Articular chondrocyte of knee joint (primary cell): ENCODE measurements at places on chromosomes 16 and 17. TPM values are rescaled to one million over a fixed set of nuclear protein-coding genes. Genes with fewer than 3 reads are reported as not detected.

The PPL gene
- total RNA-seq = 9.7 and 13.7 TPM in 2 replicates

The HCRT gene
- total RNA-seq = not detected in 2 replicates

The SYCE1L gene
- not detected in 2 replicates for total RNA-seq

The CDIPT gene
- 81.8 and 83.9 TPM in 2 replicates for total RNA-seq

The TNFRSF17 gene
- not detected in 2 replicates for total RNA-seq

The HYDIN gene
- total RNA-seq = 4.2 and 5.6 TPM in 2 replicates

The ZNRF1 gene
- total RNA-seq = 18.3 and 19.9 TPM in 2 replicates

The OTOA gene
- 0.11 and 0.13 TPM in 2 replicates for total RNA-seq

The RAC3 gene
- 2.1 and 7.1 TPM in 2 replicates for total RNA-seq

The CLUH gene
- 25.9 and 30.8 TPM in 2 replicates for total RNA-seq

The ACSM2A gene
- not detected in 2 replicates for total RNA-seq

The CDH8 gene
- 0.32 TPM in 1 of 2 replicates, not detected in the other for total RNA-seq

The TP53TG3 gene
- total RNA-seq = not detected in 2 replicates

The TPSG1 gene
- total RNA-seq = not detected in 2 replicates

The LGALS9C gene
- not detected in 2 replicates for total RNA-seq

The CYGB gene
- total RNA-seq = 10.7 and 12.6 TPM in 2 replicates

The FNDC8 gene
- not detected in 2 replicates for total RNA-seq

The CACNA1H gene
- not detected in 2 replicates for total RNA-seq

The C16orf96 gene
- 0.11 and 0.13 TPM in 2 replicates for total RNA-seq

The HMOX2 gene
- total RNA-seq = 29.3 and 34.8 TPM in 2 replicates

The AANAT gene
- not detected in 2 replicates for total RNA-seq

The KRT9 gene
- total RNA-seq = not detected in 2 replicates

The PAQR4 gene
- 3.5 and 4.8 TPM in 2 replicates for total RNA-seq

The DCAKD gene
- 37.4 and 42.4 TPM in 2 replicates for total RNA-seq

The FAM83G gene
- 6.5 and 8.0 TPM in 2 replicates for total RNA-seq

The TMEM114 gene
- not detected in 2 replicates for total RNA-seq

The ROGDI gene
- total RNA-seq = 8.8 and 13.7 TPM in 2 replicates

The KRT25 gene
- not detected in 2 replicates for total RNA-seq

The ZNF385C gene
- total RNA-seq = not detected in 2 replicates
